ENCODE measurements at places on chromosomes 1 and 21.

GRCh38 chr1:7300893-7301663, 470.0 kb upstream of the VAMP3 start:
- DNase-seq = no peak

GRCh38 chr1:81607924-81608323, 192.8 kb upstream of the ADGRL2 start:
- DNase-seq = no peak

- no peak for DNase-seq
Observed at GRCh38 chr21:18007121-18007520, 188.0 kb upstream of the C21orf91 start.

- DNase-seq = no peak
Observed at GRCh38 chr1:199157494-199157893, 518.7 kb downstream of the PTPRC start.

- no peak for DNase-seq
Observed at GRCh38 chr1:46081619-46082018, 50.8 kb downstream of the PIK3R3 start.

GRCh38 chr1:173775578-173776226, 48.8 kb upstream of the DARS2 start:
- DNase-seq = no peak

DNA sequence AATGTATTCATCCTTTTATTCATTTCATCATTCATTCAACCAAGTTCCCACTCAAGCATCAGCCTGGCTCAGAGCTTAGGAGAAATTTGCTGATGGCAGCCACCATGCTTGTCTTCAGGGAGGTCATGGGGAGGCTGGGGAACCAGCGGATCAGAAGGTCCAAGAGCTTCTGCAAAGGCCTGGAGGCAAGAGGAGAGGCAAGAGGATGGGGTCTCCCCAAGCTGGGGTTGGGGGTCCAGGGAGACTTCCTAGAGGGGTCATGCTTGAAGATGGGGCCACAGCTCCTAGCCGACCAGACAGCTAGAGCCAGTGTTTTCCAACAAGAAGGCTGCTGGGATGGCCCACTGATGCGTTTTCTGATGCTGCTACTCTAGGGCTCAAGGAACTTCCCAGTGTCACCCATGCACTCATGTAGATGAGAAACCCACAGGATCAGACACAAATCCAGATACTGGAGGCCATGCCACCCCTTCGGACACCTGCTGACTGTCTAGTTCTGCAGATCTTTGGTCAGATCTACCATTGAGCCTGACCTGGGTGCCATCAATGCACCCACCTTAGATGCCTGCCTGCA, 315.2 kb downstream of the AJAP1 start:
- DNase-seq = no peak

- DNase-seq = no peak
Observed at GRCh38 chr1:198633675-198634121, 5.1 kb upstream of the PTPRC start.

- no peak for DNase-seq
Observed at GRCh38 chr1:201686714-201687455, 142.1 kb upstream of the IPO9 start.

DNA sequence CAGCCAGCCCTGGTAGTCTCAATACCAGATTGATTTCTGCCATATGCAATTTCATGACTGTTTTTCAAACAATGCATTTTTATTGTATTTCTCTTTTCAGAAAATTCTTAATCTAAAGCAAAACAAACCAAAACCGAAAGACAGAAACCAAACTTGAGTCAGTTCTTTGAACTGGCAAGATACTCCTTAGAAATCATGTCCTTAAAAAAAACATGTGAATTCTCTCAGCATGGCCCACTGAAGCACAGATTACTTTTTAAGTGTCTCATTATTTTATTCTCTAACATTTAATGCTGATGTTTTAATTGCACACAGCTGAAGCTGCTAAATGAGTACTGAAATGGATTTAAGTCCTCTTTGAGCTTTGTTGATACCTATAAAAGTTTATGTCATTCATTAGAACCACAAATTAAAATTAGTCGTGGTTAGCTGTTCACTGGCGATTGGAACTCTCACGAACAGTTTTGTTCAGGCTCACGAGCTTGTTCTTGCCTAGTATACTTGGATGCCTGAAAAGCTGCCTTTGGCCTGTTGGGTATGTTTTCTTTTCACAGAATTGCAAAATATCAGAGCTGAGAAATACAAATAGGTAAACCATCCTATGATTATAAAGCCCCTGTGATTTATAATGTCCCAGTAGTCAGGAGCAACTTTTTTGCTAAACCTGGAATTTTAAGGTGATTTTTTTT, 87.5 kb downstream of the CAMTA1 start:
- no peak for DNase-seq

DNA sequence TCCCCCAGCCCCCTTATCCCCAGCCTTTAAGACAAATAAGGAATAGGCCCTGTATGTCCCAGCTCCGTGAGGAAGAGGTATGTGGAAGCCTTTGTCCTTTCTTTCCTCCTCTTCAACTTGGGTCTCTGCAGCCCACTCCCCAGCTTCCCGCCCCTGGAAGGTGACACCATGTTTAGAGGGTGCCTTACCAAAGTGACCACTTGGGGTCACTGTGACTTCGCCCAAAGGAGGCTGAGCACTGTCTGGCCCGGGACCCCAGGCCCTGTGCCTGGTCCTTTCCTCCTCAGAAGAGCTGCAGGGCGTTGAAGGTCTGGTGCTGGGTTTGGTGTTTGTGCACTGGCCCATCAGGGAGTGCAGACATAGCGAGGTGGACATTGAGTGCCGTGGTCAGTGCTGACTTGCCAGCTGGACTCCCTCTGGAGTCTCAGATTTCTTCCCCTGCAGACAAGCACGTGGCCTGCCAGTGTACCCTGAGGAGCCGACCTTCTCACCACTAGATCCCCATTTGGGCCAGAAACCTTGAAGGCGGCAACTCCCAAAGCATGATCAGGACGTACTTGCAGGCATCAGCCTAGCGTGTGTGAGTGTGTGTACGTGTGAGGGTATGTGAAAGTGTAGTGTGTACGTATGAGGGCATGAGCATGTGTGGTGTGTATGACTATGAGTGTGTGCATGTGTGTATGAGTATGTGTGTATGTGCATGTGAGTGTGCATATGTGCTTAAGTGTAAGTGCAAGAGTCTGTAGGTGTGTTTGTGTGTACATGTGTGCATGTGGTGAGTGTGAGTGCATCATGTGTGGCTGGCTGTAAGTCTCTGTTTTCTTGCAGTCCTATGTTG, 181.4 kb upstream of the KIAA0040 start:
- DNase-seq = peak; percentile 35

DNA sequence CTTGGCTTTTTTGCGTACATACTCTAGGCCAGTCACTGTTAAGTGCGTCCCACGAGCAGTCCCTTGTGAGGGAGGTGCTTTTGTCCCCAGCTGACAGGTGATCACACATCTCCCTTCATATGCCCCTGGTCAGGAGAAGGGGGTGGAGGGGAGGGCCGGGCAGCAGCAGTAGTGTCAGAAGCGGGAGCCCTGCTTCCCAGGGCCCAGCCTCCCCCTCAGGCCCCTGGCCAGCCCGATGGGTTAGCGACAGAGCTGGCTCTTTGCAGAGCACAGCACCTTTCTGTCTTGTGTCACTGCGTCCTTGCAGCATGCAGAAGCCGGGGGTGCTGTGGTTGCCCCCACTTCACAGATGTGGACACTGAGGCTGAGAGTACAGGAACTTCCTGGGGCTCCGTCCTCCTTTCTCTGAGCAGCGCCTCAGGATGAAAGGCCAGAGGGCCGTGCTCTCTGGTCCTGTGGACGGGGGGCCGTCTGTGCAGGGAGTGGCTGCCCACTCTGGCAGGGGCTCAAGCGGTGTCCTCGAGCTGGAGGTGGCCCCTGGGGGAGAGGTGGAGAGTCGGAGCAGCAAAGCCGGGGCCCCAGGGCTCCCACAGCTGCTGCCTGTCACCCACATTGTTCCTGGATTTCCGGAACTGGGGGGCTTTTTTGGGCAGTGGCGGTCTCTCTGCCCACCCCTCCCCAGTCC, 5.9 kb downstream of the TMEM201 start:
- peak; percentile 24 for DNase-seq

DNA sequence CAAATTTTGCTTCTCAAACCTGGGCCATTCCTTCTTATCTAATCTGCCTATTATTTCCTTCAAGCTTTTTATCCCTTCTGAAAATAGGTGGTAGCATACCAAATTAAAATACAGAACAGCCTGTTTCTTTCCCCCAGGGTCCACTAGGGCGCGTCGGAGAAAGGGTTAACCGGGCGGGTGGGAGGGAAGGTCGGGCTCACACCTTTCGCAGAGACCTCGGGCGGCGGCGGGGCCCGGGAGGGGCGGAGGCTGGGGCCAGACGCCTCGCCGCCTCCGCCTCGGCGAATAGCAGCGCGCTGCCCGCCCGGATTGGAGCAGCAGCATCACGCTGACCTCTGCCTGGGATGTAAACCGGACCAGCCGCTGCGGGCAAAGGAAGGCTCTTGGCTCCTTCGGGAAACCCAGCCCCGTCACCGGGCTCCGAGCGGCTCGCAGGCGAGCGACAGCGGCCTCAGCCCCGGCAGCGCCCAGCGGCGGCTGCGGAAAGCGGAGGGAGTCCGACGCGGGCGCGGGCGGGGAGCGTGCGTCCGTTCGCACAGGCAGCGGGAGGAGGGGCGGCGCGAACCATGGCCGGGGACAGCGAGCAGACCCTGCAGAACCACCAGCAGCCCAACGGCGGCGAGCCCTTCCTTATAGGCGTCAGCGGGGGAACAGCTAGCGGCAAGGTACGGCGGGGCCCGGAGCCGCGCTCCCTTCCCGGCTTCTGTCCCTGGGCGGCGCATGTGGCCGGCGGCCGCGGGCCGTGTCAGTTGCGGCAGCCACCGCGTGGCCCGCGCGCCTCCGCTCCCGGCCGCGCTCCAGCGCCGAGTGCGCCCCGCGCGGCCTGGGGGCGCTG, at the start of gene UCK2:
Gene UCK2 (plus strand): TSS at position 347 of the 835 bp plus-strand sequence. CDS start 220 bp downstream, at position 567.
- peak; percentile 86 for DNase-seq

DNA sequence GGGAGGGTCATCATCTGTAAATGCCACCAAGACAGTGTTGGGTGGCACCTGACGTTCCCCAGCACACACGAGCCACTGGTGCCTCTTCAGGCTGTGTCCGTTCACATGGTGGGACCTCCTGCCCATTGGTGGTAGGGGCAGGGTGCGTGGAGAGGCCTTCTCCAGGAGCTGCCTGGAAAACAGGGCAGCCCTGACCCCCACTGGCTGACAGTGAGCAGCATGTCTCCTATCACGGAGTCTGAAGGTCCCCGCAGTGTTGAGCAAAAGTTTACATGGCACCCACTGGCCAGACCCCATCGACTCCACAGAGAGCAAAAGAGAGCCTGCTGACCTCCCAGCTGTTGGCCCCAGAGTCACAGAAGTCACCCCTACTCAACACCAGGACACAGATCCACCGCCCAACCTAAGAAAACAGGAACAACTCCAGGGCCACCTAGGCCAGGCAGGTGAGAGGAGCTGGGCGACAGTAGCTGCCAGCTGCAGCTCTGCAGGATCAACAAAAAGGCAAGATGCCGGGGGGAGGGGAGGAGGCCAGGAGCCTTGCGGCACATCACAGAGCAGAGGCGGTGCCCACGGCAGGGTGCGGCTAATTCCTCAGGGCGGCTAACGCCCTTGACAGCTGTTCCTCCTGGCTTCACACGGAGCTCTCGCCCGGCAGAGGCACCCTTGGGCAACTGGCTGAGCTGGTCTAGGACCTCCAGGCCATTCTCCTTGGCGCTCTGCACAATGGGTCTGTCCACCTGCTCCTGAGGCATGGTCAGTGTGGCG, 14.4 kb upstream of the IFI6 start:
- no peak for DNase-seq

DNA sequence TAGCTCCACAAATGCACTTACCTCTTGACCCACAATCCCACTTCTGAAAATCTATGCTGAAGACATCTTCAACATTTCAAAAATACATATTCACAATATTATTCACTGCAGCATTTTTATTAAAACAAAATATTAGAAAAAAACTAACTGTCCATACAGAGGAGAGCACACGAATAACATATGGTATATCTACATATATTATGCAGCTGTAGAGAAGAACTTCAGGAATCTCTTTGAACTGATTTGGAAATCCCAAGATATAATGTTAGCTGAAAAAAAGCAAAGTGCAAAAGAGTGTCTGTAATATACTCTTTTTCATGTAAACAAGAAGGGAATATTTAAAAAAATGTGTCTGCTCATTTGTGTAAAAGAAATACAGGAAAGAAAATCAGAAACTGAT, 11.5 kb downstream of the IPO9 start:
- DNase-seq = no peak

DNA sequence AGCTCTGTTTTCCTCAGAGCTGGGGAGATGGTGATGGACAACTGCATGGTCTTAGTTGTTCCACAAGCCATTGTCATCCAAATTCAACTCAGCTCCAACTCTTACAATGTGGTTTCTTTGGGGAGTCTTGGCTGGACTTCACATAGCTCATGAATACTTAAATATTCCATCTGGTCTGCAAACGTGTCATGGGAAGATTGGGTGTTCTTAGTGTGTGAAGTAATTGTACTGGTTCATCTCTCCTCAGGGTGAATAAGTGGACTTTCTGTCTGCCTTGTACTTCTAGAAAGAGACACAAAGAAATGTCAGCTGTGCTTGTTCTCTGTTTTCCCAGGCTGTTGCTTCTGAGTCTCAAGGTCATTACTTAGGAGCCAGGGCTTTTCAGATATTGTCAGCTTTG, 106.6 kb downstream of the VPS13D start:
- no peak for DNase-seq

GRCh38 chr1:27000090-27000816, 6.8 kb downstream of the TRNP1 start:
- no peak for DNase-seq

GRCh38 chr1:225460021-225460736, 32.3 kb upstream of the LBR start:
- no peak for DNase-seq

DNA sequence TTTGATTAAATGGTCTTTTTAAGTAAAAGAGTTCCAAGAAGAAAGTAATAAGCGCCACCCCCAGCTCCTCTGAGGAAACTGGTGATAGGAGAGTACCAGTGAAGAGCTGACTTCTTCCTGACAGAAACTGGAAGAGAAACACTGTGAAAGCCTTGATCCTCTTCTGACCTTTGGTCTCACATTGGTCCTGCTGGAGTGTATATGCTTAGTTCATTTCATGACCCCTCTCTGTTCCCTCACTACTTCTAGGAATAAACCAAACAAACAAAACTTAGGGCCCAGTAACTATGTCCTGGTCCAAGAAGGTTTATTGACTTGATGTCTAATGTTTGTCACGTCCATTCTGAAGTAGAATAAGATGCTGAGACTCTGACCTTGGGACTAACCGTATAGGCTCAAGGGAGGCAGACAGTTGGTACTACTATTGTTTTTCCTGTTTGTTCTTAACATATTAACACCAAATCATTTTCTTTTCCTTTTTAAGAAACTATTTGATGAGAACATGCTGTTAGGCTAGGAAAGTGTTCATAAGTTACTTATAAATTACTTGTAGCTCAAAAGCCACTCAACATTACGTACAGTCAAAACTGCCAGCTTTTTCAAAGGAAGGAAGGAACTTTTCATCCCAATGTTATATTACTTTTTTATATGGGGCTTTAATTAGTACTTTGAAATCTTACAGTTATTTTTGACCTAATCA, 57.9 kb downstream of the MIER1 start:
- no peak for DNase-seq

- DNase-seq = peak; percentile 71
Observed at GRCh38 chr1:108747171-108747850, 837 bp downstream of the STXBP3 start.
